Right hindlimb (tissue), 1 donor: ENCODE measurements at places on chromosomes 2 and 18.

GRCh38 chr2:96538487-96539214, 2.1 kb downstream of the ARID5A start:
- DNase-seq, result peak; percentile 75

GRCh38 chr18:6009756-6010155, 114.4 kb upstream of the TMEM200C start:
- DNase-seq, result no peak

- no peak for DNase-seq
Measured at GRCh38 chr18:78571831-78572347, 407.7 kb upstream of the SALL3 start.

DNA sequence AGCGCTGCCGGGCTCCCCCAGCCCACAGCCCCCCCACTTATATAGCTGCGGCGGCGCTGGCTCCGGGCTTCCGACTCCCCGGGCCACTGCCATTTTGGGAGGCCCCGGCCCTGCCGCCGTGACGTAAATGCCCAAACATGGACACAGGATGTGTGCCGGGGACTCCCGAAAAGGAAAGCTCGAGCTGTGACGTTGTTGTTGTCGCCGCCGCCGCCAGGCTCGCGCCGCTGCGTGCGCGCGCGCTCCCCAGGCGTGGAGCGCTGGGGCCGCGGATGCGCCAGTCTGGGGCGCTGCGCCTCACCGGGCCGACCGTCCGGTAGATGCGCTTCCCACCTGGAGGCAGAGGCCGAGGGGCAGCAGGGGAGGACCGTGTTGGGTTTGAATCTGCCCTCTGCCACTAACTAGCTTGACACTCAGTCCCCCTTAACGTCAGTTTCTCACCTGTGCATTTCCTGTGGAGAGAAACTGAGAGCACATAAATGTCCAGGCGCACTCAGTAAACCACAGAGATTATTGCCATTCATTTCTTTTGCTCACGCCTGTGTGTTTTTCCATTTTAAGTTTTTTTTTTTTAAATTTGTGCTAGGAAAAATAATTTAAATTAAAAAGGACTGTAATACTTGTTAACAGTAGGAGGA, at the start of gene EGR4:
TSS of gene EGR4 (minus strand) at position 15 of the 638 bp plus-strand sequence. CDS start 231 bp downstream, outside the sequence.
- peak; percentile 27 for DNase-seq

- no peak for DNase-seq
Measured at GRCh38 chr2:3633982-3634595, 23.9 kb upstream of the ALLC start.

- no peak for DNase-seq
Measured at GRCh38 chr2:191169456-191170300, 18.9 kb upstream of the STAT4 start.

GRCh38 chr18:9526458-9526857, 51.1 kb downstream of the RALBP1 start:
- no peak for DNase-seq

DNA sequence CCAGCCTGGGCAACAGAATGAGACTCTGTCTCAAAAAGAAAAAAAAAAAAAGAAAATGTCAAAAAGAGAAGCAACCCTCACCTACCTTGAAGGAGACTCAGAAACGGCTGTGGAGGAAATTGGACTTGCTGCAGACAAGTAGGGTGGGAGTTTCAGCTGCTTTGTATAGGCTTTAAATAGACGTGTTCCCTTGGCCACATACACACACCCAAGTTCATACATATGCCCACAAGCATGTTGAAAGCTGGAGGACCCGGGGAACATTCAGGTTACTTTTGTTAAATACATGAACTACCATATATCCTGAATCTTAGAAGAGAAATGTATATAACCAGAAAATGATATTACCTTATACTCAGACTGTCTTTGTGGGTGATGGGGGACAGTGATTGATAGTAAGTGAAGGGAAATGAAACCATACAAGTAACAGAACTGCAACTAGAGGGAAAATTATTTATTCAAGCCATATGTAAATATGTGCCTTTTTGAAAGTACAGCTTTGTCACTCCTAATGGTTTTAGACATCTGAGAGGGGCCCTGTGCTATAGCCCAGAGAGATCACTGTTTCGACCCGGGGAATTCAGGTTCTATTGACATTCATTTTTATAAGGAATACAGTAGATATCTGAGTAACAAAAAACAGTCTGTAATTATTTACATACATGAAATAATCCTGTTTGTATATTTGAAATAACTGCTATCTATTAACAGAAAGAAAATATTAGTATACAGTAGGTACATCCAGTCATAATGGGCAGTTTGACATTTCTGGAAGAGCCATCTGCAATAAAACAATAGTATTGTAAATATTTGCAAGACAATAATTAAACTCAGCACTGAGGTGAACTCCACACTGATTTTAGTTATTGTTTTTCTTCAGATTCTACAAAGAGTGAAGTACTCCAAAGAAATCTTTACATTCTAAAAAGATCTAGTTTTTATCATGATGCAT, 48.0 kb upstream of the TGIF1 start:
- no peak for DNase-seq

GRCh38 chr2:174840436-174840835, 76.2 kb upstream of the CHRNA1 start:
- no peak for DNase-seq

- DNase-seq, result no peak
Measured at GRCh38 chr18:22171258-22172119, 2.1 kb downstream of the GATA6 start.

GRCh38 chr2:1588978-1589621, 155.2 kb downstream of the PXDN start:
- DNase-seq, result peak; percentile 23

DNA sequence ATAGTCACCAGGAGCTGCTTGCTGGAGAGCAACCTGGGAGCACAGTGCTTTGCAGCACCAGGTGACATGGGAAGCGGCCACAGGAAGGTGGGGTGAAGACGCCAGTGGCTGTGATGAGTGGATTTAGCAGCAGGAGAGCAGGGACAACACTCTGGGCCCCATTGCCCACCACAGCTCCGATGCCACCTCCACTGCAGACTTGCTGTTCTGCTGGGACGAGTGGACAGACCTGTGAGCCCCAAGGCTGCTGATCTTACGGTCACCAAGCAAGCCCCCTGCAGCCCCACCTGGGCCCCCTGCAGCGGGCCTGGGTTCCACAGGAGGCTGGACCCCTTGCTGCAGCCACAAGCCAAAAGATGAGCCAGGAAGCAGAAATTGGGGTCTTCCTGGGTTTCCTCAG, 73.7 kb downstream of the CTIF start:
- DNase-seq, result no peak

- DNase-seq, result no peak
Measured at GRCh38 chr2:100008956-100009355, 133.4 kb downstream of the AFF3 start.

- peak; percentile 70 for DNase-seq
Measured at GRCh38 chr2:1715184-1716013, 28.9 kb downstream of the PXDN start.

- DNase-seq, result no peak
Measured at GRCh38 chr2:85705680-85706039, 11.5 kb downstream of the GNLY start.

- DNase-seq, result no peak
Measured at GRCh38 chr18:49915352-49915751, 102.0 kb upstream of the ACAA2 start.

DNA sequence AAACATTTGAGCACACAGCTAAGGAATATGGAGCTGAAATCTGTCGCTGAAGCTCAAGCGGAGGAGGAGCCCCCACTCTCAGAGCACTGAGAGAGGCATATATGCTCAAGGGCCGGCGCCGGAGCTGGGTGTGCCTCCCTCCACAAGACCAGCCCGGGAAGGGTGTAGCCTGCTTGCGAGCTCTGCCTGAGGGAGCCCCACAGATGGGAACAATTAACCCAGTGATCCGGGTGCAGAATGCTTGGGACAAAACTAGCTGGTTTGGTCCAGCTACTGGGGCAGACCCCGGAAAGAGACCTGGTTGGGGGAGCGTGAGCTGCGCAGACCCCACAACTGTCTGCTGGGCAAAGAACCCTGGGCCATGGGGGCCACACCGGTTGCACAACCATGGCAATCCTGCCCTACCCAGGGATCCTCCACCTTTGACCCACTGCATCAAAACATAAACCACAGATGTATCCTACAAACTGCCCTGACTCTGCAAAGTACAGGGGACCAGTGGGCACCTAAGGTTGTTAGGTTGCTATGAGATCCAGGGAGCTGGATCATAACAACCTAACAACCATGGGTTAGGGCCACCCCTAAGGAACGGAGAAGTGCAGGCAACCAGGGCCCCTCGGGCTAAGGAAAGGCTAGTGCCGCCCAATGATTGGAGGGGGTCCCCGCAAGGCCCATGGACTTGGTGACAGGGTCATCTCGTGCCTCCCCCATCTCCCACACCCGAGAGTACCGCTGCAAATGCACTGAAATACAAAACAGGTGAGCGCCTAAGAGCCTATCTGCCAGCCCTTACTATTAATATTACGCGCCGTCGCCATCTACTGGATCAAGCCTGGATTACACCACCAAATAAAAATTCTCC, 53.4 kb upstream of the SCN1A start:
- peak; percentile 32 for DNase-seq

GRCh38 chr2:227808936-227809335, 4.7 kb upstream of the CCL20 start:
- DNase-seq, result no peak

DNA sequence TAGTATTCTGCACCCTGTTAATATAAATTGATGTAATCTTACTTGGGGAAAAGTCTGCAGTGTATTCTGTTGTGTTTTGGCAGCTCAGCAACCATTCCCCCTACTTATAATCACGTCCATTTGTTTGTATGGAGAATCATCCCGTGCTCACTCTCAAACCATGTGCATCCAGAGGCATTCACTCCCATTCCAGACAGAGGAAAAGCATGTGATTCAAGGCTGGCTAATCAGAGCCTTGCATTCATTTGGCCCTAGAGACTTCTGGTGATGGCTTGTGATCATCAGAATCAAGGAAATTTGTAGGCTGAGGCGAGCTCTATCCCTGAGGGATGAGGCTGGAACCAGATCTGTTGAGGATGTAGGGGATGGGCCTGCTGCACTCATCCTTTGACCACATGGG, 5.1 kb upstream of the WIPF1 start:
- DNase-seq, result no peak

- no peak for DNase-seq
Measured at GRCh38 chr2:3587432-3587831, 7.5 kb upstream of the COLEC11 start.

- DNase-seq, result no peak
Measured at GRCh38 chr2:73290049-73290839, 3.1 kb downstream of the EGR4 start.

DNA sequence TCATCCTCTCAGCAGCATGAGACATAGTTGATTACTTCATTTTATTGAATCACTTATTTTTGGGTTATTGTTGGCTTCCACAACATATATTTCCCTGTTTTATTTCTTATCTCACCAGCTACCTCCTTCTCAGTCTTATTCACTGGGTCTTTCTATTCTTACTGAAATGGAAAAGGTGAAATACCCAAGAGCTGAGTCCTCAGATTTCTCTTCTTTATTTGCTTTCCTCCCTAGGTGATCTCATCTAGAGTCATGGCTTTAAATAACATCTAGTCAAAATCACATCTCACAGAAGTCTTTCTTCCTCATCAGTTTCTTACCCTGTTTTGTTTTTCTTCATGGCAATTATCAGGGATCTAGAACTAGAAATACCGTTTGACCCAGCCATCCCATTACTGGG, 105.0 kb upstream of the RBBP8 start:
- DNase-seq, result no peak

GRCh38 chr18:75489493-75490190, 62.1 kb upstream of the SMIM21 start:
- DNase-seq, result no peak

DNA sequence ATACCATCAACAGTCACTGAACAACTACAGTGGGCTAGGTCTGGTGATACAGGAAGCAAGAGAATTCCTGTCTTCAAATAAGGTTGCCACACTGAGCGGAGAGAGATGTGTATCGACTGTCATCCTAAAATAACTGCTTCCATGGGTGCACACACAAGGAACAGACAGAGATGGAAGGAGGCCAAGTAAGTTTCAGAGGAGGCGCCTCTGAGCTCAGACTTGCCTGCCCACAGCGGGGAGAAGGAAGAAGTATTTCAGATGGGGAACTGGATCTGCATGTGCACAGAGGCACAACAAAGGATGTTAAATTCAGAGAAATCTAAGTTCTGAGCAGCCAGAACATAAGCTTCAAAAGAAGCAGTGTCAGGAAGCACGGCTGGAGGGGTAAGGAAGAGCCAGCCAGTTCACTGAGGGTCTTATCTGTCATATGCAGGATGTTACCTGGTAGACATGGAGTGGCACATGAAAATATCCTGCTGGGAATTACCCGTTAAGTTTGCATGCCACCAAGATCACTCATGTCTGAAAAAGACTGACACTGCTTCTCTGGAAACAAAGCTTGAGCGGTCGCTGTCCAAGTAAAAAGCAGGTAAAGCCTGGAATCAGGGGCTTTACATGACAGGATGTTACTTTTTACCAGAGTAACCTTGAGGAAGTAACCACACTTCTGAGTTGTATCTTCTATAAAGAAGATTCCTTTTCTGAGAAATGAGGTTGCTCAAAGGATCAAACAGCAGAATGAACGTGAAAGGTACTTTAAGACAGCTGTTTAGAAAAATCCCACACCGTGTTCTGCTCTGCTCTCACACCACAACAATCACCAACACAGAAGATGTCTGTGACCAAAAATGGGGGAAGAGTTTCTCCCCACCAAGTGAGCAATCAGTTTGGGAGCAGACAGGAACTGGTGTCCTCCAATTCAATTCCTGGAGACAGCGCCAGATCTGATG, 260.2 kb downstream of the NBAS start:
- DNase-seq, result no peak

- DNase-seq, result no peak
Measured at GRCh38 chr2:236503100-236503499, 66.5 kb upstream of the ACKR3 start.

GRCh38 chr2:231523451-231524285, 6.6 kb downstream of the NMUR1 start:
- DNase-seq, result no peak

DNA sequence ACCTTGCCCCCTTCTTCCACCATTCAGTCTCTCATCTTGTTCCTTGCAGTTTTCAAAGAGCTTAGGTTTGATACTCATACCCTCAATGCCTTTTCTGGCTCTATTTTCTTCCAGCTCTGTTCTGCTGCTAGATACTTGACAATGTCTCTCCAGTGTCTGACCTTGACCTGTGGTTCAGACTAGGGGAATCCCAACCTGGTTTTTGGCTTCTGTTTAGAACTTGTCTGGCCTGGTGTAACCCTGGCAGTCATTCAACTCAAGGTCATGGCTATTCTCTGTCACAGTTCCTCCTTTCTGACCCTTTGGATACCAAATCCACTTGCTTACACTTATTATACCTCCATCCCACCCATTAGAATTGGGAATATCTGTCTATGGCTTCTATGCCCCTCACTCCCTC, 31.8 kb upstream of the IMP4 start:
- DNase-seq, result no peak

DNA sequence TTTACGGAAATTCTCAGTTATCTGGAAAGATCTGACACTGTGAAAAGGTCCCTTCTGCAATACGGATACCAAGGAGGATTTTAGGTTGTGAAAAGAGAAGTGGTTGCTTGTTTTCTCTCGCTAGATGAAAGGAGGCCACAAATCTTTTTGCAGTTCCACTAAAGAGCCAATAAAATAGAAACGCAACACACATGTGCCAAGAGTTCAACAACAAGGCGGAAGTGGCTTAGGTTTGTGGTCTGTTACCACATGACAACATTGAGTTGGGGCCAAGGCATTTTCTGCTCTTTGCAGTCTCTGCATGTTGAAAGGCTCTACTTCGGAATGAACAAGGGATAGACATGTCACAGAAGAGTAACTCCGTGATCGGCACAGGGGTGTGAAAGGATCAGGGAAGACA, 115.7 kb upstream of the OSR1 start:
- DNase-seq, result peak; percentile 68

- DNase-seq, result no peak
Measured at GRCh38 chr18:77486985-77487384, 237.3 kb downstream of the GALR1 start.

- no peak for DNase-seq
Measured at GRCh38 chr2:96547731-96548171, 11.2 kb downstream of the ARID5A start.
